Hair follicle dermal papilla cell (primary cell): ENCODE measurements at places on chromosomes 11 and 22. TPM values are rescaled to one million over a fixed set of nuclear protein-coding genes. Genes with fewer than 3 reads are reported as not detected.

MYO18B gene
- total RNA-seq: not detected in 2 replicates

ALX4 gene
- total RNA-seq: 14.7 and 17.5 TPM in 2 replicates

KRTAP5-10 gene
- not detected in 2 replicates for total RNA-seq

SCN3B gene
- total RNA-seq: 0.12 and 0.16 TPM in 2 replicates

CCDC87 gene
- total RNA-seq: 0.49 and 0.85 TPM in 2 replicates

YAP1 gene
- 234 and 295 TPM in 2 replicates for total RNA-seq

APOA4 gene
- total RNA-seq: not detected in 2 replicates
